ENCODE measurements at places on chromosomes 4 and X.

DNA sequence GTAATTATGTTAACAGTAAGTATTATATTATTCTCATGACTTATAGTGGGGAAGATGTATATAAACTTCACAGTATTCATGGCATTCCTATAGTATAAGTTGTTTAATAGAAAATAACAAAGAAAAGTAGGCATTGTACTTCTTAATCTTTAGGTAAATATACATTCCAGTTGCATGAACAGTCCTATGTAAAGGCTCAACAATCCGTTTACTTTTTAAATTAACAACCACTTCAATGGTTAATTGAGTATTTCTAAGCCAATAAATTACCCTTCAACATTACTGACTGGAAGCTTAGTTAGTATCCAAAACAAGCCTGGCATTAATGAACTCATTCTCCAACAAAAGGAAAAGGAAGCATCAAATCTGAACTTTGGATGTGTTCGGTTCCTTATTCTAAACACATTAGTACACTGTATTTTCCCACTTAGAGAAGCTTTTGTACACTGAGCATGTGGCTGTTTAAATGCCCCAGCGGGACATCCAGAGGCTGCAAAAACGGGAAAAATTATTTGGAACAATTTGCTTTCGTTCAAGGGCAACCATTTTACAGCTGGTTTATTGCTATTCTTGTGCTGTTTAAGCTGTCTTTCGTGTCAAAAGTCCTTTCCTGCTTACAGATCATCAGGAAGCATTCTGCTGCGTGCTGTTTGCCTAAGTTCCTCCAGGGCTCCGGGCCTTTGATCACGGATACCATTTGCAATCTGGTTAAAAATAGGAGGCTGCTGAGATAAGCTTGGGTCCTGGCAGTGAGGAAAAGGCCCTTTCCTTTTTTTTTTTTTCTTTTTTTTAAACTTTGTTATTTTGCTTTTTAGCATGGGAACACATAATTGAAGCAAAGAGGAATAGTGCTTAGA lies 460.3 kb downstream of the SPRY1 start:
- no peak for DNase-seq

DNA sequence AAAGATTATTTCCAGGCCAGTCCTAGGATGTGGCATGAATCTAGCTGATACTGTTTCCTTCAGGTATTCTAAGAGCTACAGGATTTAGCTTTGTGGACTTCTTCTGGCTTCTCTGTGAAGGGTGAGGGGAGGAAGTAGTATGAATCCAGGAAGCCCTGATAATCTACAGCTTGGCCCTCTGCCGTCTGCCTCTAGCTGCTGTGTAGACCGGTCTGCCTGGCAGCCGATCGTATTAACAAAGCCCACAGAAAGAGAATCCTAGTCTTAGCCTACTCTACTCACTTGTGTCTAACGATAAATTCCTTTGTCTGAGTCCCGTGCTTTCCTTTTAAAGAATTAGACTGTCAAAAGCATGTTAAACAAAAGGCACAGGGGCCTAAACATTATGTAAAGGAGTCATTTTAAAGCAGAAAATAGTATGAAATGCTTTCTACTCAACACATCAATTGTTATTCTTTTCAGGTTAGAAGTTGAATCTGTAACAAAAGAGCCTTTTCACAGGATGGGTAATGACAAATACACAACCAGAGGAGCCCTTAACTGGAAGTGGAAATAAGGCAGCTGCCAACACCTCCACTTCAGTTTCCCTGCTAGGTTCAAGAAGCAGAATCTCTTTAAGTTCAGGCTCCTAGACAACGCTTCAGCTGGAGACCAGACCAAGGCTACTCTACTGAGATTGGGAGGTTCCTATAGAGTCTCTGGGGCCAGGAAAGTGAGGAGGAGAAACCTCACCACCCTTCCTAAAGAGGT lies 48.9 kb upstream of the UCP1 start:
- no peak for DNase-seq

- no peak for DNase-seq
Observed at GRCh38 chrX:25878806-25879205, 259.3 kb upstream of the MAGEB18 start.

- no peak for DNase-seq
Observed at GRCh38 chr4:98865059-98865458, 63.9 kb downstream of the EIF4E start.

DNA sequence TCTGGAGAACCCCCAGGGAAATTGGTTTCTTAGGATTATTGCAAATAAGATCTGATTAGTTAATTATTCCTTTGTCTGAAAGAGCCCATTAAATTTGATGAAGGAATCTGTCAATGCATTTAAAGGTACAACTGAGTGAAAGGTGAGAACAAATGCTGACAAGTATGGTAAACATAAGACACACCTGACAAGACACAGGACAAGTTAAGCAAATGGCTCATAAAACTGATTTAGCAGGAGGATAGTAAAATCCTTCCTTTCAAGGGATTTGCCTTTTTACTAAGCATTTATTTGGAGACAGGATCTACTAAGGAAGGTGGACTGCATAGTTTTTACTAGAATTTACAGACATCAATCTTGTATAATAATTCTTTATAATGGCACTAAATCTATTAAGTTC lies 553.9 kb downstream of the SPRY1 start:
- no peak for DNase-seq

GRCh38 chr4:99724067-99724466 lies 66.4 kb upstream of the C4orf54 start:
- no peak for DNase-seq

GRCh38 chr4:78784236-78784865 lies 8.2 kb downstream of the BMP2K start:
- no peak for DNase-seq

DNA sequence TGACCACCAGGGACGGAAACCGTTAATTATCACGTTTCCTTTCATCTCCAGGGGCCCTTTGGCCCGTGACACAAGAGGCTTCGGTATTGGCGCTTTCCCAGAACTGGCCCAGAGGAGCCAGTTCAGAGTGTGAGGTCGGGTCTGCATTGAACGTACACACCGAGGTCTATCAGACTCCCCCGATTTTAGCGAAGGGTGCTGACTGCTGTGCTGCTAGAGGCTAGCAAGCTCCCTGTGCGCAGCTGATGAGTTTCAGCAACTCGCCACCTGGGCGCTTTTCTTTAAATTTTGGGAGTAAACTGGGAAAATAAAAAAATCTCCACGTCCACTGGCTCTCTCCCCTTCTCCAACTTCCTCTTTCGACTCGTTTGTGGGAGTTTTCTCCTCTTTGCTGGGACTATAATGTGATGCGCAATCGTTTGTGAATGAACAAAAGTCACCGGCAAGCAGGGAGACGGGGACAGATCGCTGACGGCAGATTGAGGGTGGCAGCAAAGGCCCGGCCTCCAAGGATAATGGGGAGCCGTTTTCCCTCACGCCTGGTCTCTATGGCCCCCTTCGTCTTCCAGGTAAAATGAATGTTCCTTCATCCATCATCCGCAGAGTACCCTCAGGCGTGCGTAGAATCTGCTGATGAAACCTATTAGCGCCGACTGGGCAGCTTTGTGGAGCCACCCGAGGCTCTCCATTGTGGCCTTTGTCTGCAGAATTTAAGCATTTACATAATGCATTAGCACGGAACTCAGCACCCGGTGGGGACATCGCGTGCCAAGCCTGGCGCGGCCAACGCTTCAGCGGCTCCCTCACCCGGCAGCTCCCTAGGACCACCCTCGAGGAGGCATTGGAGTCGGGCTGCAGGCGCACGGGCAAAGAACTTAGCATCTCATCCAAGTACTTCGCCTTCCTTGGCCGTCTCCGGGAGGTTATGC lies 1.6 kb upstream of the LRAT start:
- DNase-seq: no peak

DNA sequence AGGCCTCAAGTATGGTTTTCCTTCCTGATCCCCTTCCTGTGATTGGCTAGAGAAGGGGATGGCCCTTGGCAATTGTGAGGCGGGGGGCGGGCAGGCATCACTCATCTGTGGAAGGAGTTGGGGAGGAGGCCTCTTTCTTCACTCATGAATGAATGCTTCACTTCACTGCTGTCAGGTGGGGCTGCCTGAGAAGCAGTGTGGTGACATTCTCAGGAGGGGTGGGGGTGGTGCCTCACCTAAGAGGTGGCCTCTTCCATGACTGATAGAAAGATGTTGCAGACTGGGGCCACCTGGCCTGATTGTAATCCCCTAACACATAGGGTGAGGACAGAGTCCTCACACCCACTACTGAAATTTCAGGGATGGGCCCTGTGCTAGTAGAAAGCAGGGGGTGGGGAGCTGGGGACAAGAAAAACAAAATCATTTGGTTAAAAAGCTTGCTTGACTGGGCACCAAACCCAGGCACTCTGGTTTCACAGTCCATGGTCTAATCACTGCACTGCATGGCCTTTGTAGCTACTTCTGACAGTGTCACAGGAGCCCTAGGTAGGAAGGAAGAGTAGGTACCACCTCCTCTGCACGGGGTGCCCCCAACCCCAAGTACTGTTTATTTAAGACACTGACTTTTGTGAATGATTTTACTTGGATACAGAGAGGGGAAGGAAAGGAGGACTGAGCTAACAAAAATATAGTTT lies 5.6 kb upstream of the HOPX start:
- no peak for DNase-seq

DNA sequence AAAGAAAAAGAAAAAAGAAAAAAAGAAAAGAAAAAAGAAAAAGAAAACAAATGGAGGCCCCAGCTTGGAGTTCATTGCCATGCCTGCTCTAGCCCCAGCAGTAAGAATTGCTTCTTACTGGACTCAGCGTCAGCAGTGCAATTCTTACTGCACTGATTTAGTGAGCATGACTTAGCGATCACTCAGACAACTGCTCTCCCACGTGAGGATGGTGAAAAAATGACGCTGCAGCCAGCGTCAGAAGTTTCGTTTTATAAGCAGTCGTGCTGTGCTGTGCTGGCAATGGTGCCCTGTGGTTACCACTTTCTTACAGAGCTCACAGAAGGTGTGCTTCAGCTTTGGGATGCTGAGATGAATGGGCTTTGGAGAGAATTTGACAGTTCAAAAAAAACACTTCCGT lies 68.3 kb upstream of the DDX3X start:
- no peak for DNase-seq

DNA sequence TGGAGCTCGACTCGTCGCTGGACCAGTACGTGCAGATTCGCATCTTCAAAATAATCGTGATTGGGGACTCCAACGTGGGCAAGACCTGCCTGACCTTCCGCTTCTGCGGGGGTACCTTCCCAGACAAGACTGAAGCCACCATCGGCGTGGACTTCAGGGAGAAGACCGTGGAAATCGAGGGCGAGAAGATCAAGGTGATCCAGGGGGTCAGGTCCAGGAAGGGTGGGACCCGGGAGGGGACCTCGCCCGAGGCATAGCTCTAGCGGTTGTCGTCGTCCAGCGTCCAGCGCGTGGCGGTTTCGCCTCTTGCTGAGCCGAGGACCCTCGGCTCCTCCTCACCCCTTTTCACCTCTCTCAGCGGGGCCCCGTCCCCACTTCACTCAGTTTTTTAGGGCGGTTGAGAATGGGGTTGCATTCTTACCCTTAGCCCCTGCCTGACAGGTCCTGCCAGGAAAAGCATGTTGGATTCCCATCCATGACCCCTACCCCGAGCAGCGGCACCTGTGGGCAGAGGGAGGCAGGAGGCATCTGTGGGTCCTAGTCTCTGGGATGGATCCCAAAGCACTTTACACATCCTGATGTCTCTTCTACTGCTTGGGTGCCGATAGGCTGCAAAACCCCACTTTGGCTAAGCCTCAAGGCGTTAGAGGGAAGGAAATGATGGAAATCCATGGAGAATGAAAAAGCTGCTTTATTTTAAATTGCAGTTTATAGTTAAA lies 524 bp downstream of the RAB33A start:
- no peak for DNase-seq

GRCh38 chr4:155676430-155676825 lies 9.8 kb downstream of the GUCY1A1 start:
- DNase-seq: no peak
